Activated CD8-positive, alpha-beta memory T cell treated with anti-CD3 and anti-CD28 coated beads, Interleukin-2, amount 10 ng/mL, durations not matched to agents 7 days and 5 days (primary cell): ENCODE measurements at places on chromosomes 6 and 20.

DNA sequence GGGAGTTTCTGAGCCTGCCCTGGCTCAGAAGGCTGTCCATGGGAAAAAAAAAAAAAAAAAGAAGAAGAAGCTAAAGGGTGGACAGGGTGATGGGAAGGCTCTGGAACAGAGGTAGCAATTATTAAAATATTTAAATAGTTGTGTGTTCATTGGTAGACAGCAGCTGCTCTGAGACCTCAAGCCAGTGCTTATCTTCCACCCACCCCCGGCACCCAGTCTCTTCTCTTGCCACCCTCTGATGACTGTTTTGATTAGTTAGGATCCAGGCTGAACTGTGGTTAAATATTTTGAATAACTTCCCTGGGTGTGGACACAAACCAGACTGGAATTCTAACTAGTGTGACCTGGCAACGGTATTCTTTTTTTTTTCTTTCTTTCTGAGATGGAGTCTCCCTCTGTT is 16.9 kb upstream of the SRSF3 start:
- no peak for DNase-seq

DNA sequence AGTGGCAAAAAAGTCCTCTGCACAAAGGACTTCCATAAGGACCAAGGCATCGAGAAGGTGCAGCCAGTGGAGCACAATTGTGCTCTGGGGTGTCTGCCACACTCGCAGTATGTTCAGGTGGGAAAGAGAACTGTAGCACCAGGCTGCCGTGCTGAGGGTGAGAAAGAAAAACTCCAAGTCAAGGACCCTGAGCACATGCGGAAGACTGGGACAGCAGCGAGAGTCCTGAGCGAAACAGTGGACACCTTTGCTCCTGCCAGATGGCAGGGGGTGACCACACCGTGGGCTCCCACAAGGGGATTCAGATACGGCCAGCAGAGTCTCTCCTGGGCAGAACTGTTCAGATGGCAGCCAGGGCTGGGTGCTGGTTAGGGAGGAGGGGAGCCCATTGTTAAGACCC is 73.6 kb downstream of the POPDC3 start:
- DNase-seq = no peak

DNA sequence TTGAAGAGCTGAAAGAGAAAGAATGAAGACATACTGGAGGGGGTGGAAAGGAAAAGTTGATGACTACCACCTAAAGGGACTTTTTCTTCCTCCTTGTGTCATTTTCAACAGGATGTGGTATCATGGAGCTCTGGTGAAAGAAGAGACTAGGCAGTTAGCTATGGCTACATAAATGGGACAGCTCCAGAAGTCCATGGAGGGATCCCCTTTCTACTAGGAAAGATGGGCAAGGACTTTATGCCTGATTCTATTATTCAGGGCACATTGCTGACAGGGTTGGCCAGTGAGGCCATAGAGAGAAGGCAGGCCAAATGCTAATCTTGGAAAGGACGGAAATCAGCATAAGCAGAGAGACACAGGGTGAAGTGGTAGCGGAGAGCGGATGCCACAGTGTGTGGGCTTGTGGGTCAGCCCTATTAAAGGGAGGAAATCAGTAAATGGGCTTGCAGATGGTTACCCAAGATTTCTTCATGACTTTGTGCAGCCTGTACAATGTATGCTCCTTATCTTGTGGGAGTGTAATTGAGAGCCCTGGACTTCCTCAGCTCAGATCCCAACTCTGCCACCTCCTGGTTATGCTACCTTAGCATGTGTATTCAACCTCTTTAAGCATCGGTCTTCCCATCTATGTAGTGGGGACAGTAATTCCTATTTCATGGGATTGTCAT is 77.4 kb upstream of the TMEM170B start:
- no peak for DNase-seq

DNA sequence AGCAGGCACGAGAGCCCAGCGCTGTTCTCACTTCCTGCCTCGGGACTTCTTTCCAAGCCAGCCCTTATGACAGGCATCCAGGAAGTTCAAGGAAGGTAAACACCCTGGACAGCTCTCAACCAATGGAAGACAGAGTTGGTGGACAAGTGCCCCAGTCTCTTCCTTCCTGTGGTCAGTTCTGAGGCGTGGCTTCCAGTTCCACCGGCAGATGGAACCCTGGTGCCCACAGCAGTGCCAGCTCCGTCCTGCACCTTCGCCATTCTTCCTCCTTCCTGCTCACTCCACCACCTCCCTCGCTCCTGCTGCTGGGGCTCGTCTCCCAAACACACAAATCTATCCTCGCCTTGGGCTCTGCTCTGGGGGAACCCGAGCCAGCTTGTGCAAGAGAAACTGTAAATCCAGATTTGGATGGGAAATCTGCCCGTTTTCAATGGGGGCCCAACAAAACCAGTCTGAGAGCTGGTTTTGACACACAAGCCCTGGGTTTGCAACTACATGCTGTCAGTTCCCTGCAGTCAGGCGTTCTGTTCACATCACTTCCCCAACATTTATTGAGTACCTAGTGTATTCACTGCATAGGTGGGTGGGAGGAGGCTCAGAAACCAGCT is 162.7 kb downstream of the GRM4 start:
- DNase-seq = no peak

DNA sequence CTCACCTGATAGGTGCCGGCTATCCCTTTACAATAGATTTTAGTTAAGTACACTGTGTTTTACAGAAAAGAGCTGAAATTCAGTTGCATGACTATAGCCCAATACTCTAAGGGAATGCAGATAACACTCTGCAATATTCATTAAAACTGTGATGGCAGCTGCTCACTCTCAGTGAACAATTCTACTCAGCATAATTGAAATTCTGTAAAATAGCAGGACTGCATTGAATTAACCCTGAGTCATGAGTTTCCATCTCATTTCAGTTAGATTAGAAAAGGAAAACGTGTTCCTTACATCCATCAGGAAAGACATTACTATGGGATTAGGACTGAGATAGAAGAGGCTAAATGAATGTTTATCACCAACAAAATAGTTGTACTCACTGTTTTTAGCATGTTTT is 613.3 kb upstream of the JAG1 start:
- no peak for DNase-seq

- no peak for DNase-seq
These were observed 117.8 kb upstream of the NXT1 start for GRCh38 chr20:23232679-23233308.

DNA sequence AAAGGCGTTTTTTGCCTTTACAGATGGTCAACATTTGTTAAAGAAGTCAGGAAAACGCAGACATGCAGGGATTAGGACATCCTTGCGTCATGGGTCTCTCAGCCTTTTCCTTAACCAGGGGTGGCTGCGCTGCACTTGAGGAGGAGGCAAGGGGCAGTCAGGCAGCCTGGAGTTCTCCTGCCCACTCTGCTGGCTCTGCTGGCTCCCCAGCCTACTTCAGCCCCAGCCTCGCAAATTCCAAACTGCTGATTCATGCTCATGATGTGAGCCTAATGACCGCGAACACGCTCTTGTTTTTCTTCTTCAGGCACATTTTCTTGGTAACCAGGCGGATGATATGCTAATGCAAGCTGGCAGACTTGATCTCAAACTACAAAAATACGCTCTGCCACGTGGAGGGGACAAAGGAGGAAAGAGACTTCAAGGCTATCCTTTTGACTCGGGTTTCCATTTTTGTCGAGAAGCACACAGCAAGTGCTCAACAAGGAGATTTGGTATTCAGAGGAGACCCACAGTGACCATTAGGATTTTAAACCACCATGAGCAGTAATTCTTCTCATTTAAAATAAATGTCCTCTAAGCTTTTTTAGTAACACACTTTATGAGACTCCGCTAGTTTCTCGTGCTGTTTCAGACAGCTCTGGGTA is 290.3 kb upstream of the STXBP5 start:
- DNase-seq = no peak

DNA sequence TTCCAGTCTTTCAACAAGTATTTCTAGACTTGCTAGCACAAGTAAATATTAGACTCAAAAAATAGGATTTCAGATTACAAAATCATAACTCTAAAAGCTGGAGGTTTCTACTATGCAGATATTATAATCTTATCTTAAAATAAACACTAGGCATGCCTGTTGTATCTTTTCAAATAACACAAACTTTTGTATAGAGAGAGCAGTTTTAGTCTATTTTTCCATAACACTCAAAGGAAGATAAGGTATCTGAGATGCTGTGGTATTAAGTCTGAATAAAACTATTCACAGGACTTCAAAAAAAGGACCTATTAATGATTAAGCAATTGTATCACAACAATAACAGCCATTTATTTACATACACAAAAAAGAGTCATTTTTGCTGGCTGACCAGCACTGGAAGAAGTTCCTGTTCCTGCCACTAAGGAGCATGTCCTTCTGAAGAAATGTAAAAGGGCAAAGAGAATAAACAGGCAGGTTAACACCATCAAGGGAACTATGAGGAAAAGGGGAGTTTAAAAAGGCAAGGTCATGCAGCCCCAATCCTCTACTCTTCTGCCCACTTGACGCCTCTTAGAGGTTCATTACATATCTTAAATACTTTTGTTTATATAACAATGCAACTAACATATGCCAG is 39.4 kb downstream of the REPS1 start:
- no peak for DNase-seq

GRCh38 chr6:135600931-135601330 is 103.4 kb upstream of the AHI1 start:
- DNase-seq = no peak

DNA sequence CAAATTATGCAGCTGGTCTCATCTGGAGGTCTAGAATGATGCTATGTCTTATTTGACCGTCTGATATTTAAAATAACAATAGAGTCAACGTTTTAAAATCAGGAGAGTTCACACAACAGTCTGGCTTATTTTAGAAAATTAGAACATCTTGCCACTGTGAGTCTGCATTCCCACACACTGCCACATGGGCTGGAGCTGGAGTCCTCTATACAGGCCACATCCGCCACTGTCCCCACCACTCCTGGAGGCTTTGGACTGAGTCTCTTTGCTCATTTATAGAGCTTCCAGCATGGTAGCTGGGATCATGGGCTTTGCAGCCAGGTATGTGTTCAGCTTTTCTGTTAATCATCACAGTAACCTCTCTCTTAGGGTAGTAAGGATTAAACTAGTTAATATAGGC is 68.8 kb upstream of the ZNFX1 start:
- DNase-seq = no peak

DNA sequence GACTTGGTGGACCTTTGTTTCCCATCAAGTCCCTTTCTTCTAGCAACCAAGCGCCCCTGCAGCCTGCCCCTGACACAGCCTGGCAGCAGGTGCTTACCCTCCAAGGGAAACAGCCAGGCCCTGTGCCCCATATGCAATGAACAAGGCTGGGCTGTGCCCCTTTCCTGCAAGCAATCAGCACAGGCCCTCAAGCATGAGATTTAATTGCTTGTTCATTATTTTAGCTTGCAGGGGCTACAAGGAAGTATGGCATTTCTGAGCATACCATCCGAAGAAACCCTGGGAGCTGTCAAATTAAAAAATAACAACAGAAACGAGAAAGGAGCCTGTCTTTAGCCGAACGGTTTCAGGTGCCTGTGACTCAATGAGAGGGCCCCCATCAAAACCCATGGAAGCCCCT is 522.9 kb upstream of the ARID1B start:
- DNase-seq = no peak

GRCh38 chr6:98839781-98840361 is 5.5 kb downstream of the POU3F2 start:
- no peak for DNase-seq

DNA sequence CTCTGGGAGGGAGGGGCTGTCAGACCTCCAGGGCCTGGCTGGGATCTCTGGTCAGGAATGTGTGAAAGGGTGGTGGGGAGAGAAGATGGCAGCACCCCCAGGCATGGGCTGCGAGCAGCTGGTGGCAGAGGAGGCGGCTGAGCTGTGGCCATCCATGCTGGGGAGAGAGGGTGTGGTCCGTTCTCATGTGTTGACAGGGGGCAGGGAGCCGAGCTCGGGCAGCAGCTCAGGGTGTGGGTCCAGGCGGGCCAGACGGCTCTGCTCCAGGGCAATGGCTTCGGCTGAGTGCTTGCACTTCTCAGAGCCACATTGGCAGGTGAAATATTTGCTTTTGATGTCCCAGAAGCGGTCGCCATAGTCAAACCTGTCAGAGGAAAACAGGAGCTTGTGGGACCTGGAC is 1.1 kb upstream of the SLC44A4 start:
- DNase-seq = no peak

- peak; percentile 51 for DNase-seq
These were observed 114.6 kb downstream of the RCAN2 start for GRCh38 chr6:46376562-46377061.

DNA sequence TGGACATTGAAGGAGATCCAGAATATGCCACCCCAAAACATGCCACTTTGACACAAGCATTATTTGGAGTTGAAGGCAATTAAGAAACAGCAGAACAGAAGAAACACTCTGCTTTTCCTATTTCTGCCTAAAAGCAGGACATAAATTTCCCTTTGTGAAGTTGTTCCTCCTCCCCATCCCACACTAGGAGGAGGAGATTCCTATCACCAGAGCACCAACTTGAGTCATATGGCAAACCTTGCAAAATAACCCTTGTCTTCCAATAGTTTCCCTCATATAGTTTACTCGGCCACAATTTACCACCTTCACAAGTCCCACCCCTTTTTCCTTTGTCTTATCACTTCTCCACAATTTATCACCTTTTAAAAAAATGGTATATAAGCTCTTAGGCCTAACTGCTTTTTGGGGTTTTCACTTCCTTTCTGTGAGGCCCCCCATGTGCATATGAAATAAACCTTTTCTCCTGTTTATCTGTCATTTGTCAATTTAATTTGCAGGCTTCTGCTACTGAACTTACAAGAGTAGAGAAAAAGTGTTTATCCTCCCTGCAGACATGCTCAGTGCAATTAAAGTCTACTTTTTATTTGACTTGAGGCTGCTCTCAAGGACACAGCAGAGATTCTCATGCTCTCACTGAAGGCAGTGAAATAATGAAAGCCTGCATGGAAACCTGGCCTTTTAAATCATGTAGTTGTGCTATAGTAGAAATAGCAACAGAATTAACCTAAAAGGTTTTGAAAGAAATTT is 2.8 kb upstream of the RAB23 start:
- DNase-seq = no peak

DNA sequence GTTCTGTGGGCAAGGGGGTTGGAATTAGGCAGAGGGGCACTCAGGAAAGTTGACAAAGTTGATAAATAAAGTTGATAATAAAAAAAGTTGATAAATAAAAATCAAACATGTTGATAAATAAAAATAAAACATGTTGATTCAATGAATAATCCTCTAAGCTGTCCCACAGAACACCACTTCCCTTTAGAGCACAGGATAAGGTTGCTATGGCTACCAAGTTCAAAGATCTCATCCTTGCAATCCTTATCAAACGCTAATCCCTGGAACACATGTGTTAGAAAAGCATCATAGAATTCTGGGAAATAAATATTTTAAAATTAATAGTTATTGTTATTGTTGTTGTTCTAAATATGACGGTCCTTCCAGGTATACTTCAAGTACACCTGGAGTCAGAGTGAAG is 33.9 kb downstream of the MBOAT1 start:
- no peak for DNase-seq

- DNase-seq = no peak
These were observed 50.2 kb downstream of the STK35 start for GRCh38 chr20:2151858-2152281.

GRCh38 chr6:170111816-170112582 is 178.9 kb downstream of the DLL1 start:
- peak; percentile 19 for DNase-seq
